Stimulated activated CD4-positive, alpha-beta T cell treated with anti-CD3 and anti-CD28 coated beads, Interleukin-15, amount 100 ng/mL, for 48 hours (primary cell): ENCODE measurements at places on chromosomes 1 and 21.

DNA sequence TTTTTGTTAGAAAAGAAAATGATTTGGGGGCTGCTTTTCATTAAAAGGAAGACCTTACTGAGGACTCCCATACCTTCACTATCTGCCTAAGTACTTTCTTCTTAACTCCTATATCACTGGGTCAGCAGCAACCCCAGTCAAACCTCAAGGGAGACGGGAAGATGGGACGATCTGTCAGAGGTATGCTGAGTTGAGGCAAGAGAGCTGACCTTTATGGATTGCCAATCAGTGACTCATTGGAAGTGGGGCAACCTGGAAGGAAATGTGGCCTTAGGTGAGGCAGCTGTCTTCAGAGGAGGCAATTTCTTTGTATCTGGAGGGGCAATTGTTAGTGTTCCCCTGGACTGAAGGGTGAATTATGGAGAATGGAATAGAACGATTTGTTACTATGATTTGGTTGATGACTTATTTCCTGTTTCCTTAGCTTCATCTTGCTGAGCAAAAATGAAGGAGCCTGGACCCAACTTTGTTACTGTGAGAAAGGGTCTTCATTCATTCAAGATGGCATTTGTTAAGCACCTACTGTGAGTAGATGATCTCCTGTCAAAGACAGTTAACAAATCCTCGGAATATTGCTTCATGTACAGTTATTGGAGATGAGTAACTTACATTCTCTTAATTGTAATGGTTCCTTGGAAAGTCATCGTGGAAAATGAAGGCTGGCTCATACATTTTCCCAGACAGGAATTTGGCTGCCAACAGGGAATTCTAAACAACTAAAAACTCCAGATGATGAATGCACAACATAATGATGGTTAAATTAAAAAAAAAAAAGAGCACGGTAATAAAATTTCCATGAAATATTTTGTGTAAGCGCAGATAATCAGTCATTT is 134.7 kb upstream of the KCNJ15 start:
- no peak for DNase-seq

- no peak for DNase-seq
These were observed 7.0 kb downstream of the BCAN start for GRCh38 chr1:156648951-156649350.

DNA sequence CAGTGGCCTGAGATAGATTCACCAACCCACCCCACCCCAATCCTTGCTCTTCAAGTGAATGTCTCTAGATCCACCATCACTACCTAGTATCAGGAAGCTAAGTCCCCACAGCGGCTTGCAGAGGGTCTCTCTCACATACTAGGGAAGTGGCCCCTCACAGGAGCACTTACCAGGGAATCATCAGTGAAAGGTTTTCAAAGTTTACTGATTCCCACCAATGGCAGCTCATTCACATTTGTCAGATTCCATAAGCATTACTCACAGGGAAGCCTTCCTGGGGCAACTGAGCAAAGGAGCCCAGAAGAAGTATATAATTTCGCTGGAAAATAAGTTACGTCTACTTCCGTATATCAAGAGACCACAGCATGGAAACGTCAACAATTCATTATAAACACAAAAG is 120.8 kb downstream of the GREM2 start:
- DNase-seq, result no peak

DNA sequence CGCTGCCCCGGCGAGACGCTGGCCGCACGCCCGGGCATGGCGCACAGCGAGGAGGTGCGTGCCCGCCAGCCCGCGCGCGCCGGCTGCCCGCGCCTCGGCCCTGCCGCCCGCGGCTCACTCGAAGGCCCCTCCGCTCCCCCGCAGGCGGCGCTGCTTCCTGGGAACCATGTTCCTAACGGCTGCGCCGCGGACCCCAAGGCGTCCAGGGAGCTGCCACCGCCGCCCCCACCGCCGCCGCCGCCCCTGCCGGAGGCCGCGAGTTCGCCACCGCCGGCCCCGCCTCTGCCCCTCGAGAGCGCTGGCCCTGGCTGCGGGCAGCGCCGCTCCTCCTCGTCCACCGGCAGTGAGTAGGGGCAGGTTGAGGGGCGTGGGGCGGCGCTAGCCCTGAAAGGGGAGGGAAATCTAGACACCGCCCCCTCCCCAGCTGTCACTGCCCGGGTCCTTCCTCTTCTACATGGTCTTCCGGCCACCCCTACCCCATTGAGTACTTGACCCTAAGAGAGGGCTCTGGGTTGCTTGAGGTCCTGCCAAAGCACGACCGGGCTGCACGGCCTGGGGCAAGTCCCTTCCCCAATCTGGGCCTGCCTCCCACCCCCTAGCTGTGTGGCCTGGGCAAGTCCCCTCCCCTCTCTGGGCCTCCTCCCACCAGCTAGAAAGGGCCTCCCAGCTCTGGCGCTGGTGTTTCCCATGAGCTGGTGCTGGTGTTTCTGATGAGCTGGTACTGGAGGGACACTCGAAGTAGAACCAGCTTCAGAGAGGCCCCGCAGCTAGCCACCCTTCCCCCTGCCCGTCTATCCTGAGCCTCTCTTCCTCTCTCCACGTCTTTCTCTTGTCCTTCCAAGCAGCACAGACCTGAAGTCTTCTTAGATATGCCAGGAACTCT is 17.0 kb downstream of the TNFRSF25 start:
- DNase-seq, result no peak

DNA sequence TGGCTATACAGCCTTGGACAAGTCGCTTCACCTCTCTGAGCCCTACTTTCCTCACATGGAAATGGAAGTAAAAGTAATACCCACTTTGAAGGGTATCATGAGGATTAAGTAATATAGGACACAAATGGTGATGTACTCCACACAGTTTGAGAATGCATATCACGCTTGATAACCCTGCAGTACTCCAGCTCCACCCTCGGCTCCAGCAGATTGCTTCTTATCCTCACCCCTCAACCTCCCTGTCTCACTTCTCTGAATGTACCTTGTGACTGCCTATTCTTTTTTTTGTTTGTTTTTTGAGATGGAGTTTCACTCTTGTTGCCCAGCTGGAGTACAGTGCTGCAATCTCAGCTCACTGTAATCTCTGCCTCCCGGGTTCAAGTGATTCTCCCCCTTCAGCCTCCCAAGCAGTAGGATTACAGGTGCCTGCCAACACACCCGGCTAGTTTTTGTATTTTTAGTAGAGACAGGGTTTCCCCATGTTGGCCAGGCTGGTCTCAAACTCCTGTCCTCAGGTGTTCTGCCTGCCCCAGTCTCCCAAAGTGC is 55.5 kb downstream of the LDLRAD2 start:
- no peak for DNase-seq

DNA sequence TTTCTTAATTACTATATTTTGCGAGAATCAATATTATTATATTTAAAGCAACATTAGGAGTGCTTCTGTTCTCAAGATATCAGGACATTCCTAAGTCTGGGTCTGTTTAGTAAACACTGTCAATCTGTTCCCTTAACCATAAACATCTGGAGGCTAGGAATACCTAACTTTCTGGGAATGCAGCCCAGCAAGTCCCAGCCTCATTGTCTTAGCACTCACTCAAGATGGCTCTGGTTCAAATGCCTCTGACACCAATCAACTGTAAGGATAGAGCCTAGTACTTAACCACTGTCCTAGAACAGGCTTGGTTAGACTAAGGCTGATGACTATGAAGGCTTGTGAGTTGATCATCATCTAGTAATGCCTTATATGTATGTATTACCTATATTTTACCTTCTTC is 61.5 kb downstream of the TNN start:
- DNase-seq, result no peak
